ENCODE measurements at places on chromosomes 12 and 14. TPM values are rescaled to one million over a fixed set of nuclear protein-coding genes. Genes with fewer than 3 reads are reported as not detected.

TSPAN31 gene
- total RNA-seq, result 23.6 TPM

TMPO gene
- 26.0 TPM for total RNA-seq

OVCH1 gene
- 0.43 TPM for total RNA-seq

PRICKLE1 gene
- 10.1 TPM for total RNA-seq

NT5DC3 gene
- total RNA-seq, result 98.5 TPM

Measured in mammary epithelial cell (primary cell).